RWPE2 (cell line): ENCODE measurements at places on chromosomes 11 and 22.

DNA sequence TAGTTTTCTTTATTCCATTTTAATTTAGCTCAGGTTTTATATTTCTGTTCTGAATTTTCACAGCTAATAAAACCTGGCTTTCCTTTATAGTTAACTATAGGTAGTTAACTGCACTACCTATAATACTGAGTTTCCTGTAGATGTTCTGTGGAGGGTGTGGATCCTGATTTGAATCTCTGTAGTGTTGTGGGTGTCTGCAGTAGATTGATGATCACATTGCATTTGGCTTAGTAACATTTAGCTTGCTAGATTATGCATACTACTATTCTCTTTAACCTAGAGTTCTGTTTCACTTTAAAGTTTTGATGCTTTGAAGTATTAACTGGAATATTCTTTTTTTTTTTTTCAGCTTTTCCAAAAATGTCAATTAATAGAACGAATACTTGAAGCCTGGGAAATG, 110.1 kb downstream of the PPP6R3 start:
- no peak for DNase-seq

- no peak for DNase-seq
Measured at GRCh38 chr11:66958956-66959274, 732 bp upstream of the PC start.

DNA sequence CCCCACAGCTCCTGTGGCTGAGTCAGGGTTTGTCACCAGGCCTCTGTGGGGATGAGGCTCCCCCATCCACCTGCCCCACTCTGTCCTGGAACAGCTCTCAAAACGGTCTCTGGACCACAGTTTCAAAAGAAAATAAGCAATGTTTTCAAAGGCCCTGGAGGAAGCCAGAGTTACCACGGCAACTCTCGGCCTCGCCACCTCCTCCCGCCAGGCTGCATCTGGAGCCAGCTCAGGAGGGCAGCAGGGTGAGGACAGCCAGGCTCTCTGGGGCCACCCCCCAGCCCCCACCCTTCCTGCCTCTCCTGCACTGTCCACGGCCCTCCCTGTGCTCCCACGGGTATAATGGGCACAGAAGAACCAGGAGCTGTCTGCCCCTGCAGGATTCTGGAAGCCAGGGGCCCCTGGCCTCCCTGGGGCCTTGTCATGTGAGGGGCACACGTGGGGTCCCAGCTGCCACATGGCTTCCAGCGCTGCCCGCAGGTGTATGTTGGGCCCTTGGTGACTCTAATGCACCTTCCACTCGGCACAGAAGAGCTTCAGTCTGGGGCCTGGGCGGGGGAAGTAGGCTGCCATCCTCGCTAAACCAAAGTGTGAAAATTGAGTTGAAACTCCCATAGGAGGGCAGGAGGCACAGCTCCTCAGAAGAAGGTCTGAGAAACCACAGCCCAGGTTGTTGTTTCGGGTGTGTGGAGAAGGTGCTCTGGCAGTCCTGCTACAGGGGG, 10.3 kb downstream of the CD81 start:
- no peak for DNase-seq

GRCh38 chr11:8060801-8061554, 20.0 kb upstream of the TUB start:
- DNase-seq, result no peak

GRCh38 chr11:1987024-1987423, 10.6 kb downstream of the H19 start:
- no peak for DNase-seq

DNA sequence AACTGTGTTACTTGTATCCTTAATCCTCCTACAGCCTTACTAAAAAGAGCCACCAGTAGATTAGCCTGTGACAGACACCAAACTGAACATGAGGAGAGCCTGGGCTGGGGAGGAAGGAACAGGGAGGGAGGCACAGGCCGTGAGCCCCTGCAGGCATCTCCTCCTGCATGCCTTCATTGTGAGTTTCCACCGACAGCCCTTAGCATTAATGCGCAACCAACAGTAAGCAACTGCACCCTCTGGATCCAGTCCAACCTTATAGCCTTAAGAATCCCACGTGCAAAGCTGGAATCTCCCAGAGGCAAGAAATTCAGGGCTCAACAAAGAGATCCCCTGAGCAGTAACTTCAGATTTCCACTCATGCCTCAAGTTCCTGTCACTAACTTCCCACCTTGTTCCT, 84.6 kb downstream of the ETS1 start:
- no peak for DNase-seq

- DNase-seq, result no peak
Measured at GRCh38 chr22:33565580-33565995, 354.7 kb downstream of the LARGE1 start.

DNA sequence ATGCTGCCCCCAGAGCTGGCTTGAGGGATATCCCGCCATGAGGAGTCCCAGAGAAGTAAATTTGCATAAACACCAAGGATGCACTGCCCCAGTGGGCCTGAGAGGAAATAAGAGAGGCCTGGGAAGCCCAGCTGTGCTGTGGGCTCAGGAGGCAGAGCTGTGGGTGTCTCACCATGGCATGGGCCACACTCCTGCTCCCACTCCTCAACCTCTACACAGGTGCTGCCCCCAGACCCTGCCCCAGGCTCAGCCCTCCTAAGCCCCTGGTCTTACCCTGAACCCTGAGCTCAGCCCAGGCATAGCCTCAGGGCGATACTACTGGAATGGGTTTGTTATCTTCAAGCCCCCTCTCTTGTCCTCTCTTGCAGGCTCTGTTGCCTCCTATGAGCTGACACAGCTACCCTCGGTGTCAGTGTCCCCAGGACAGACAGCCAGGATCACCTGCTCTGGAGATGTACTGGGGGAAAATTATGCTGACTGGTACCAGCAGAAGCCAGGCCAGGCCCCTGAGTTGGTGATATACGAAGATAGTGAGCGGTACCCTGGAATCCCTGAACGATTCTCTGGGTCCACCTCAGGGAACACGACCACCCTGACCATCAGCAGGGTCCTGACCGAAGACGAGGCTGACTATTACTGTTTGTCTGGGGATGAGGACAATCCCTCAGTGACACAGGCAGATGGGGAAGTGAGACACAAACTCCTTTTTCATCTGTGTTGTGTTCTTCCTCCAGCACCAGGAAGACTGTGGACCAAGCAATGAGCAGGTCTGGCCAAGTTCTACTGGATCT, 59.9 kb downstream of the GGTLC2 start:
- no peak for DNase-seq

- no peak for DNase-seq
Measured at GRCh38 chr22:29555065-29555644, 1.6 kb upstream of the THOC5 start.

DNA sequence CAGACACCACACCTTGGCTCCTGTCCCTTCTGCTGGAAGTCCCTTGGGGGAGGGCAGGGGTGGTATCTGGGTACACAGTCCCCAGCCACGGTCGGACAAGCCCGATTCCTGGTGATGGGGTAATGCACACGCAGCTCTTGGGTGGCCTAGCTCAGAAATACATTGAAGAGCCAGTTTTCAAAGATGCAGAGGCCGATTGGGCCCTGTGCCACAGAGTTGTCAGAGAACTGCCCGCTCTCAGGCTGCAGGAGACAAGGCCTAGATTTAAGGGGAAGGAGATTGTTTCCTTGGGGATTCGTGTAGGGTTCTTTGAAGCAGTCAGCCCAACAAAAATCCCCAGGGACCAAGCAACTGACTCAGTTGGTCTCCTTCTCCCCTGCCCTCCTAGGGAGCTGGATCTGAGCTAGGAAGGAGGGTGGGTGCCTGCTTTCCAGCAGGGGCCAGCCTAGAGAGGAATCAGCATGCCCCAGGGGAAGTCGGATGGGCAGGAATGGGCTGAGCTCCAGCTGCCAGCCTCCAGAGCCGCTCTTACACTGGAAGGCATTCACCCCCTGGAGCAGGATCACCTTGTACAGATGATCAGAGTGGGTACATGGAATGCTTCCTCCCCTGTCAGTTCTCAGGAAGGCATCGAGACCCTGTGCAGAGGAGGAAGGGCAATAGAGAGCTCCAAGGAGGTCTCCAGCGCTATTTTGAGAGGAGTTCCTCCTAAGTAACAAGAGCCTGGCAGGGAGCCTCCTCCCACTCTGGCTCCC, 3.3 kb upstream of the SCN4B start:
- DNase-seq, result no peak

DNA sequence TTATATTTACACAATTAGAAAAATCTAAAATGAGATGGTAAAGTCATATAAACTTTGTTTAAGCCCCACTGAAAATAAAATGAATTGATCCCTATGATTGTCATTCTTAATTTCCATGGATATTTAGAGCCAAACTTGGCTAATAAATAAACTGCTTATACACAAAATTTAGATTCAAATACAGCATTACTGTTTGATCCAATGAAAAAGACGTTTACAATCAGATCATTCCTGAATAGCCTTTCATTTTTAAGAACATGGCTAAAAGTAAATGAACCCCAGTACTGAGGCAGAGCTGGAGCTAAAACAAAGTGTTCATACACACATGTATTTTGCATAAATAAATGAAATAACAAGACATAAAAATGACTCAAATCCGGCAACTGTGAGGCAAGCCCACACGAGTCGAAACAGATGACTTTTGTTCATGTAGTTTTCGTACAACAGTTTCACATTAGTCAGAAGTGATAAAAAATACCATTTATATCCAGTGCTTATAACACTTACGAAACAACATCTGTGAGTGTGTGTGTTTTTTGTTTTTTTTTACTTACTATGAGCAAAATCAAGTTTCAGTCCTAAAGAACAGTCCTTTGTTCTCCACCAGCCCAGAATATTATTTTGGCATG, 386.5 kb downstream of the SOX6 start:
- no peak for DNase-seq

DNA sequence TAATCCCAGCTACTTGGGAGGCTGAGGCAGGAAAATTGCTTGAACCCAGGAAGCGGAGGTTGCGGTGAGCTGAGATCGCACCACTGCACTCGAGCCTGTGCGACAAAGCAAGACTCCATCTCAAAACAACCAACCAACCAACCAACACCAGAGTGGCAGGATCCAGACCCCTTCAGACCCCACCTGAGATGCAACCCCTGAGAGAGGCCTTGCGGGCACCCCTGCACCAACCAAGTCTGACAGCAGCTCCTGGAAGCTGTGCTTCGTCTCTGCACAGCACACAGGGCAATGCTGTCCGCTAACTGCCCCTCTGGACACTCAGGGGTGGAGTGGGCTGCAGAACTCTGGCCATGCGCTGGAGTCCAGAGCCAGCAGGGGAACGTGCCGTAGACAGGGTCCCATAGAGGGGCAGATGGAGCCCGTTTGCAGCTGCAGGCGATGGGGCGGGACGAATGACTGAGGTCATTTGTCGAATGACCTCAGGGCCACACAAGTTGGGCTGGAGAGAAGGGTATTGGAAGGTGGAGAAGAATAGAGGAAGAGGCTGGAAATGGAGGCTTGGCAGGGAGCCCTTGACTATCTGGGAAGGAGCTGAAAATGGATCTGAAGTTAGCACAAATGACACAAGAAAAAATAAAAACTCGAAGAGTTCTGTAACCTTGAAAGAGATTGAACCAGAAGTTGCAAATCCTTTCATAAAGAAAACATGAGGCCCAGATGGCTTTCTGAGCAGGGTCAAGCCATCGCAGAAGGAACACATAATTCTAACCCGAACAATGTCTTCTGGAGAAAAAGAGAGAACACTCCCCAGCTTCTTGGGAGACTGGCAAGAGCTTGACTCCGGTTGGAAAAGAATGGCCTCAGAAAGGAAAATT, 199.7 kb downstream of the CTTN start:
- DNase-seq, result no peak

GRCh38 chr11:130159657-130160497, at the start of gene ST14:
Gene ST14 (plus strand): TSS chr11:130159782. CDS start chr11:130159980, 198 bp downstream.
- DNase-seq, result peak; percentile 79

DNA sequence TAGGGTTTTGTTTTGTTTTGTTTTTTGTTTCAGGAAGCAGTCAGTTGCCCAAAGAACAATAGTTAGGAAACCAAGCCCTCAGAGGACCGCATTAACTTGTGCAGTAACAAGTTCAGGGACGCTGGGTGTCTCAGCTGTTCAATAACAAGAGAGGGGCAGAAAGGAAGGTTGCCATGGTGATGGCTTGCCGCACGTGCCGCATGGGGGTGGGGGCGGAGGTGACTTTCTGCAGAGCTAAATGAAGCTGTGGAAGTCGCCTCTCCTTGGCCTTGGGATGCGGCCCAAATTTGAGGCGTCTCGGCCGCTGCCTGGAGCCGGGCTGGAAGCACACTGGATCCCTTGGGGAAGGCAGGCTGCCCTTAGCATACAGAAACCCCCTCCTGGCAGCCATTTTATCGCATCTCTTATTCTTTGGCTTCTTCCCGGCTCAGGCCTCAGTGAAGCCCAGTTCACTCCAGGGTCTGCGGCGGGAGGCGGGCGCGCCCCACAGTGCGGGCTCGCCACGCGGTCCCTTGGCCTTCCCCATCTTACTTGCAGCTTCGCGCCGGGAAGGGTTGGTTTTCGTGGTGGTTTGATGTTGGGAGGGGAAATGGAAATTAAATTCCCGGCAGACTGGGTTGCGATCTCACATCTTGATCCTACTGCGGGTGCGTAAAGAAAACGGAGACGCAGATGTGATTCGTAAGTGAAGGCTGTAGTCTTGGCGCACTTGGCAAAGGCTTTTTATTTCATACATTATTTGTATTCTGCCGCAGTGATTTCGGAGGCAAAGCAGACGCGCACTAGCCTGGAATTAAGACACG, 94.3 kb downstream of the SLC17A6 start:
- no peak for DNase-seq

GRCh38 chr22:48714231-48714630, 1113.4 kb downstream of the BRD1 start:
- peak; percentile 23 for DNase-seq

DNA sequence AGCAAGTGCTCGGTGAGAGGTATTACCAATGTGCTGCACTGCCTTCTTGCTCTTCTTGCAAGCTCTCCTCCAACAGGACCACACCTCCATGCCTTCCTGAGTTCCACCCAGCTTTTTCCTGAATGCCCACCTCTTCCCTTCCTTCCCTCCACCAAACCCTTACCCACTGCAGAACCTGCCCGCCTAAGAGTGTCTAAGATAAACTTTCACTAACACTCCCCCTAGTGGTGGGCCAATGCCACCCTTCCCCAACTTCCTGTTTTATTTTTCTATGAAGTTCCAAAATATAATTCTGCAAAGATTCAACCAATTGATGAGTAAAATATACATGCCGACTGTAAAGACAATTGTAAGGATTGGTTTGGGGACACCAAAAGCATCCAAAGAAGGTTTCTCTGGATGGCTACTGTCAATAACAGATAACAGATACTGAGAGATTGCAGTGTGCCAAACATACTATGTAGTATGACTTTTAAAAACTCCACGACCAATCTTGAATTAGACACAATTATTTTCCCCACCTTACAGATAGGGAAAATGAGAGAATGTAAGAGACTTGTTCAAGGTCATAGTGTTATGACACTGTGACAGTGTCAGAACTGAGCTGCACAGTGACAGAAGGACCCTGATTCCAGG, 38.6 kb upstream of the BMAL1 start:
- no peak for DNase-seq

GRCh38 chr22:40443732-40444131, 73.3 kb downstream of the SGSM3 start:
- DNase-seq, result no peak

DNA sequence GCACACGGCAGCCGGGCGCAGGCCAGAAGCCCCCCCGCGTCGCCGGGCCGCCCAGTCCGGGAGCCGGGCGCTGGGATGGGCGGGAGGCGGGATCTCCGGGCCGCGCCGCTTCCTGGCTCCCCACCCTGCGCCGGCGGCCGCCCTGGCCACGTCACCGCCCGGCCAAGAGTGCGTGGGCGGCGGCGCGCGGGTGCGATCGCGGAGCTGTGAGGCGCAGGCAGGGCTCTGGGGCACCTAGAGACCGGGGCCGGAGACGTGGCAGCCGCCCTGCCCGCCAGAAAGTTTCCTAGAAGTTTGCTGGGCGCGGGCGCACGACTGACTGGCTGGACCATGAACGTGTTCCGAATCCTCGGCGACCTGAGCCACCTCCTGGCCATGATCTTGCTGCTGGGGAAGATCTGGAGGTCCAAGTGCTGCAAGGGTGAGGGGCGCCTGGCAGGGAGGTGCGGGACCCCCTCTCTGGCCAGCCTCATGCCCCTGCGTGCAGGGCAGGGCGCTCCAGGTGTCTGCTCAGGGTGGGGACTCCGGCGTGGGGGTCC, at the start of gene KDELR3:
TSS of gene KDELR3 (plus strand) at position 193 of the 539 bp plus-strand sequence. CDS start at position 331, 138 bp downstream.
- DNase-seq, result no peak
